Stimulated activated CD4-positive, alpha-beta T cell treated with anti-CD3 and anti-CD28 coated beads, Interleukin-4, amount 100 ng/mL, for 4 hours (primary cell): ENCODE measurements at places on chromosomes 1 and 21.

GRCh38 chr1:34113887-34114286 is 51.1 kb downstream of the CSMD2 start:
- DNase-seq, result no peak

- DNase-seq, result peak; percentile 79
These were observed 11.5 kb downstream of the ADAMTSL4 start for GRCh38 chr1:150560576-150561253.

GRCh38 chr1:111015222-111015621 is 51.5 kb upstream of the LRIF1 start:
- no peak for DNase-seq

DNA sequence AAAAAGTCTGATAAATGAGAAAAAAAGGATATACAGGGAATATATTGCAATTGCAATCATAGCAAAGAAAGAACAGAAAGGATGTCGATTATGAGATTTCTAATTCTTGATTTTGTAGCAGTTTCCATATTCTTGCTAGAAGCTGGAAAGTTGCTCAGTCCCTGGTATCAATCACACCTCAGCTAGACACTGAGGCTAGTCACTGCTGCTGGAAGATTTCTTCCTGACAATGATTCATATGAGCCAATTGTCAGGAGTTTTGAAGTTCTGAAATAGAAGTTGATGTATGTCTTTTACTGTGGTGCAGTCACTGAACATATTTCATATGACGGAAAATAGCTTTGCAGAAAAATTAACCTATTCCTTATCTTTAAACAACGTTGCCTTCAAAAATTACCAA is 208.4 kb upstream of the C1orf105 start:
- no peak for DNase-seq

- DNase-seq, result no peak
These were observed 1423.1 kb downstream of the AMY1C start for GRCh38 chr1:105172788-105173187.

GRCh38 chr1:192067360-192067759 is 90.9 kb upstream of the RGS18 start:
- no peak for DNase-seq

GRCh38 chr1:44016041-44016889 is 15.0 kb downstream of the SLC6A9 start:
- no peak for DNase-seq

GRCh38 chr1:32180186-32181060 is 948 bp downstream of the TXLNA start:
- DNase-seq, result peak; percentile 10

- no peak for DNase-seq
These were observed 56.6 kb upstream of the C1orf21 start for GRCh38 chr1:184329962-184330868.
